ENCODE measurements at places on chromosomes 12 and 14.

GRCh38 chr12:68792952-68793351 lies 15.0 kb upstream of the MDM2 start:
- DNase-seq = peak; percentile 59

- no peak for DNase-seq
These were observed 44.0 kb downstream of the RBMS2 start for GRCh38 chr12:56565510-56566101.

DNA sequence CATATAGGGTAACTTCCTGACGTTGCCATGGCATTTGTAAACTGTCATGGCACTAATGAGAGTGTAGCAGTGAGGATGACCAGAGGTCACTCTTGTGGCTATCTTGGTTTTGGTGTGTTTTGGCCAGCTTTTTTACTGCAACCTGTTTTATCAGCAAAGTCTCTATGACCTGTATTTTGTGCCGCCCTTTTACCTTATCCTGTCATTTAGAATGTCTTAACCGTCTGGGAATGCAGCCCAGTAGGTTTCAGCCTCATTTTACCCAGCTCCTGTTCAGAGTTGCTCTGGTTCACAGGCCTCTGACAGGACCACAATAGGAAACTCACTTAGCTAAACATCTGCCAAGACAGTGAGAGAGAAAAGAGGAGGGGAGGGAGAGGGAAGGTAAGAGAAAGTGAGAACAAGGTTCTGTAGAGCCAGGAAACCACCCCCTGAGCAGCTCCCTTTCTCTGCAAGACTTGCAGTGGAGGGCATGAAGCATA lies 64.8 kb upstream of the PLEKHG3 start:
- no peak for DNase-seq

DNA sequence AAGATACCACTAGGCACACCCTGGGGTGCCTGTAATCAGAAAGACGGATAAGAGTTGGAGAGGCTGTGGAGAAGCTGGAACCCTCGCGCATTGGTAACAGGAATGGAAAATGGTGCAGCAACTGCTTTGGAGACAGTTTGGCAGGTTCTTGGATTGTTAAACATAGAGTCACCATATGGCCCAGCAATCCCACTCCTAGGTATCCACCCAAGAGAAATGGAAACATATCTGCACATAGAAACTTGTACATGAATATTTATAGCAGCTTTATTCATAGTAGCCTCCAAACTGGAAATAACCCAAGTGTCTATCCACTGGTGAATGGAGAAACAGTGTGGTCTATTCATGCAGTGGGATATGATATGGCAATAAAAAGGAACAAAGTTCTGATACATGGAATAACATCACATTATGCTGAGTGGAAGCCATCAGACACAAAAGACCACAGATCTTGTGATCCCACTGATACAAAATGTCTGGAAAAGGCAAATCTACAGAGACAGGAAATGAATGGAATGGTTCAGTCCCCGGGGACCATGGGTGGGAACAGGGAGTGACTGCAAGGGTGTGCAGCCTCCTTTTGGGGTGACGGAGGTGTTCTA lies 45.4 kb downstream of the JAG2 start:
- DNase-seq = no peak

GRCh38 chr14:105420974-105421674 lies 1.5 kb downstream of the MTA1 start:
- DNase-seq = no peak

DNA sequence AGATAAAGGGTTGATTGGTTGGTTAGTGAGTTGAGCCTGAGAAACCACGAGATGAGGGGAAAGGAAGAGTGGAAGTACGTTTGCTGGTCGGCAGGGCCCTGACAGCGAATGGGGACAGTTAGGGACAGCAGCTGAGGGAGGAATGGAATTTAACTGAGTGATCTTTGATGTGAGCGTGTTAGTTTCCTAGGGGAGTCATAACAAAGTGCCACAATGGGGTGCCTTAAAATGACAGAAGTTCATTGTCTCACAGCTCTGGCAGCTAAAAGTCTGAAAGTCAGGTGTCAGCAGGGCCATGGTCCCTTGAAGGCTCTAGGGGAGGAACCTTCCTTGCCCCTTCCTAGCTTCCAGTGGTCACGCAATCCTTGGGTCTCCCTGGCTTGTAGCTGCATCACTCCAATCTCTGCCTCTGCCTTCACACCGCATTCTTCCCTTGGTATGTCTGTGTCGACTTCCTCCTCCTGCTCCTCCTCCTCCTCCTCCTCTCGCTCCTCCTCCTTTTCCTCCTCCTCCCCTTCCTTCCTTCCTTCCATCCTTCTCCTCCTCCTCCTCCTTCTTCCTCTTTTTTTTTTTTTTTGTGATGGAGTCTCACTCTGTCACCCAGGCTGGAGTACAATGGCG lies 26.0 kb upstream of the RIN3 start:
- DNase-seq = no peak

- DNase-seq = no peak
These were observed 55.0 kb upstream of the GRIP1 start for GRCh38 chr12:66733839-66734238.

GRCh38 chr14:31932675-31933074 lies 144.4 kb upstream of the ARHGAP5 start:
- DNase-seq = no peak

DNA sequence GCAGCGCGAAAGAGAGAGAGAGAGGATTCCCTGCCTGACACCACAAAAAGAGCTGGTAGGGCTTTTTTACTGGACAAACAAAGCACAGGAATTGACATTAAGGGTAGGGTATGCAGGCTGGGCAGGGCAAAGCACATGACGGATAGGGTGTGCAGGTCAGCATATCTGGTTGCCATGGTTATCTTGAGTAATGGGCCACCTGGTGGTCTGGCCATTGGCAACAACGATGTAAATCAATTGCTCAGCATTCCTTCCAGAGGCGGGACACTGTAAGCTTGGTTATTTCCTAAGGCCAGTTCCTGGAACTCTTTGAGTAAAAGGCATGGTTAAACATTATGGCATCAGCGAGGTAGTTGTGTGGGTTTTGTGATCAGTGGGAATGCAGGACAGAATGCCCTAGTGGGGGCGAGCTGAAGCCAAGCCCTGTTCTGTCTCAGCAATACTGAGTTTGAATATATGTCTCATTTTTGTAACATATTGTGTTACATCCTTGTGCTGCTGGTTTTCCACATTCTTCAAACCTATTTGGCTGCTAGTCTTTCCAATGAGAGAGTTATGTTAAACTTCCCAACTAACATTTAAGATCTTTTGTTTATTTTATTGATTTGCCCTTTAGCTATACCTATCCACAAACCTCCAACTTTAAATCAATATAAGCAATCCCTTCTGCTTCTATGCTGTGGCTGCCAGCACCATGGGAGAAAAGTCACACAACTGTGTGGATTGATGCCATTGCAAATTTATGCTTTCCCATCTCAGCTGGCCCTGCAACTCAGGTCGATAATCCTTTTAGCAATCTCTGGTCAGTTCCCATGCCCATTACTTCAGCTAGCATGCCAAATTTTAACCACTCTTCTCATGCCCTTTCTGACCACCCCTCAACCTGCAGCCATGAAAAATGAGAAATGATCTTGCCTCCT lies 396.7 kb upstream of the PDE3A start:
- no peak for DNase-seq
